Mesothelial cell of epicardium (in vitro differentiated cells): ENCODE measurements at places on chromosomes 7 and 10.

- no peak for DNase-seq
Observed at GRCh38 chr10:50345545-50345944, 94.2 kb upstream of the ASAH2 start.

- DNase-seq: no peak
Observed at GRCh38 chr10:131963811-131964210, 17.9 kb downstream of the BNIP3 start.

DNA sequence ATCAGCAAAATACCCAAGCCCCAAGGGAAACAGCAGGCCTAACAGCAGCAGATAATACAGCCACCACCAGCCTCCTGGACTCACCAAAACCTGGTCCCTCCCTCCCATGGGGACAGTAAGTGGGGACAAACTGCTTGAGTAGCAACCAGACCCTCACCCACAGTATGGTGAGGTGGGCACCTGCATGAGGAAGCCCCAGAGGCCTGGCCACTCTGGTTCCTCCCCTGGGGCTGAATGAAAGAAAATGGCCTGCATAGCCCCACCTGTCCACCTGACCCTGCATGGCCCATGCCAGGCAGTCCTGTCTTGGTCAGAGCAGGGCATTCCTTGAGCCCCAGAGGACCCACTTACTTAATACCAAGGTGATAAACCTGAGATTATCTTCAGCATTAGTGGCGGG, 13.0 kb upstream of the C10orf90 start:
- DNase-seq: no peak

DNA sequence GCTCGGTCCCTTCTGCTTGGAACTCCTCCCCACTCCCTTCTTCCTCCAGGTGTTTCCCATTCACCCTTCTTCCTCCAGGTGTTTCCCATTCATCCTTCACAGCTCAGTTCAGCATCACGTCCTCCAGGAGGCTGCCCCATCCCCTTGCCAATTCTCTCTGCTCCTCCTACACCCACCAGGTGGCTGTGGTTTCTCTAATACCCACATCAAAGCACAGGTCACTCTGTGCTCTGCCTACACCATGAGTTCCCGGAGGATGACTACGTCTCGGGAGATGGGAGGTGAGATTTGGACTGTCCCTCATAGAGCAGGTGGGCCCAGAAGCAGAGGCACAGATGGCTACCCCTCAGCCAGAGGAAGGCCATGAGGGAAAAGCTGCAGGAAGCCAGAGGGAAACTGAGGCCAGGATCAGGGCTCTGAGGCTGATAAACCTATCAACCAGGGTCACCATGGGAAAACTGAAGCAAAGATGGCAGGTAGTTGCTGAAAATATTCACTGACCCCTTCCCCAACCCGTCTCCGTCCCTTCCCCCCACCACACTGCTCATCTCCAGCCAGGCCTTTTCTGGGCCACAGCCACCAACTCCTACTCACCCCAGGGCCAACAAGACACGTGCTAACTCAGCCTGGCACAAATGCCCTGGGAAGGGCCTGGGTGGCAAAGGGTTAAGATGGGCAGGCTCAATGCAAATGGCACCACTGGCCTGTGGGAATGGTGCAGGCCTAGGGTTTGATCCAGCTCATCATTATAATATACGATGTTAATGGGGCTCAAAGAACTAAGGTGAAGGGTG, 56.6 kb upstream of the CPXM2 start:
- DNase-seq: no peak

GRCh38 chr7:111732923-111733322, 170.6 kb upstream of the IMMP2L start:
- no peak for DNase-seq

DNA sequence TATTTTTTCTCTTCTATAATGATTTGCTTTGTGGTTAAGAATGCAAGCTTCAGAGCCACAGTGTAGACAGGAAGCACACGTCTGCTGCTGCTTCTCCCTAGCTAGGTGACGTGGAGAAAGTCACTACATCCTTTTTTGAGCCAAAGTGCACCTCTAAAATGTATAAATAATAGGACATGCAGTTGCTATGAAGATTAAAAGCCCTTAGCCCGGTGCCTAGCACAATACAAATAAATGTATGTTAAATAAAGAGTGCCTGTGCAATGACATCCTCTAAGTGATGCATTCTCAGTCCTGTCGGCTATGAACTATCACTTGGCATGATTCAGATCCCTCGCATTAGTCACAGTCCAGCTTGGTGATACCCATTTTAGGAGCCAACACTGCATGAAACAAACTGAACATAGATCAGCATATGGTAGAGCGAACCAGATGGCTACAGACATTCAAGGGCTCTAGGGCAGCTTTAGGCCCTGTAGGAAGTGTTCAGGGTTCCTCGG, 4.8 kb upstream of the TRDMT1 start:
- DNase-seq: no peak

DNA sequence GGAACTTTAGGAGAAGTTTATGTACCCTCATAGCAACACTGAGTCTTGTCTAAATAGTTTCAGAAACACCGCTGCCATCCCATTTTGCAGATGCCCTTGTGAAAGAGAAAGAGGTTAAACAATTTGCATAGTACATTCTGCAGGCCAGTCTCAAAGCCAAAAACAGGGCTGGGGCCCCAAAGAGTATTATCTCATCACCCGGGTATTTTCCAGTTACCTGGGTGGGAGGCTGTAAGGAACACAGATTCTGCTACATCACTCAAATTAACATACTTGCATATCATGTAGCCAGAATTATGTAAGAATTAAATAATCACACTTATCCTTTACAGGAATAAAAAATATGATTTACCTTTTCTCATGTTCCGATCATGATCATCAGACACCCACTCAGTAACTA, 3.1 kb upstream of the FAM171A1 start:
- DNase-seq: no peak

DNA sequence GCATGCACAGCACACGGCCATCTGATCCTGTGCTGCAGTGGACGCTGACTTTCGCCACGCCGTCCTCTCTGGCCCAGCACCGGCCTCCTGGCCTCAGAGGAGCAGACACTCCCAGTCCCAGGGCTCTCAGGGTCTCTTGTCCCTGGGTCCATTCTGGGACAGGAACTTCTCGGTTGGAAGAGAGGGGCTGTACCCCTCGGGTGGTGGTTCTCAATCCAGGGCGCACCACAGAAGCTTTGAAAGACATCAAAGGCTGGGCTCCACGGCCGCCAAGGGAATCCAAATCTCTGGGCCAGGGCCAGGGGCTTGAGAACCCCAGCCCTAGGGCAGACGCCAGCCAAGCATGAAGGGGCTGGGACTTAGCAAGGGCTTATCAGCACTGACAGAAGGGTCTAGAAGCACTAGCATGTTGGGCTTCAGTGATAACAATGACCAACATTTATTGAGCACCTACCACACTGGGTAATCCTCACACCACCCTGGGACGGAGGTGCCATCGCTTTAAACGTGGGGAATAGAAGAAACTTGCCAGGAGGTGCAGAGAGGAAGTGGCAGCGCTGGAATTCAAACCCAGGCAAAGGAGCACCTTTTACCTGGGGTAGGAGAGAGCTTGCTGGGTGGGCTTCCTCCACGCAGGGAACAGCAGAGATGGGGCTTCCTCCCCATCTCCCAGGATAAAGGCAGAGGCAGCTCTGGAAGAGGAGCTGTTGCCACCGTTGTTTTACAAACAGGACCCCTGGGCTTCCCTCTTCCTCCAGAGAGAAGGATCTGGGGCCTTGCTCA, 1.8 kb upstream of the PYROXD2 start:
- DNase-seq: no peak

- DNase-seq: no peak
Observed at GRCh38 chr7:31129067-31129466, 77.0 kb downstream of the ADCYAP1R1 start.

DNA sequence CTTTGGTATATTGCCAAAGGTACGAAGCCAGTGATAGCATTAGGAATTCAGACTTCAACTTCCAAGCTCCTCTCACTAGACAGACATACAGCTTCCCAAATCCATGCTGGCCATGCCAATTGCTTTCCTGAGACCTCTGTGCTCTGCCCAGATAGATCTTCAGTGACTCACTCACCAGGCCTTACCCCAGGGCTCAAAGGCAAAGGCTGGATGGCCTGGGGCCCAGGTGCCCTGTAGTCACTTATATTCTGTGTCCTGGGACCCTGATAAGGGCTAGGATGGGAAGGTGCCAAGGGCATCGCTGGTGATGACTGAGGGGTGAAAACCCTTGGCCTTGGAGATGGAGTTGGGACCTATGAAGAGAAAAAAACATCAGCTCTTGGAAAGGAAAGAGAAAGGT, 27.7 kb downstream of the WNT8B start:
- no peak for DNase-seq

DNA sequence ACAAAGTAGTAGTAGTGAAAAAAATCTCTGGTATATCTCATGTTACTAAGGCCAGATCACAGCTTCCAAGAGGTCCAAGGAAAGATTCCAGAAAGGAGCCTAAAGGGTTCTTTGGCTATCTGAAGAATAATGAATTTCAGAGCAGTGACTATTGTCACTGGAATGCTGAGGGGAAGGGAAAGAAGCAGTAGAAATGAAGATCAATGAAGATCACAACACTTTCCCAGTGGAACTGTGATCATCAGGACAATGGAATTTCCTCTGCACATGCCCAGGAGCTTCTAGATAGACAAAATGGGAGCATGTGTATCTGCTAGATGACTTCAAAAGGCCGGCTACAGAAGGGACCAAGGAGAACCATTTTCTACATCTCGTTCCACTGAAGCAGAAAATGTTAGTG, 219.5 kb upstream of the PHYHIPL start:
- DNase-seq: no peak

DNA sequence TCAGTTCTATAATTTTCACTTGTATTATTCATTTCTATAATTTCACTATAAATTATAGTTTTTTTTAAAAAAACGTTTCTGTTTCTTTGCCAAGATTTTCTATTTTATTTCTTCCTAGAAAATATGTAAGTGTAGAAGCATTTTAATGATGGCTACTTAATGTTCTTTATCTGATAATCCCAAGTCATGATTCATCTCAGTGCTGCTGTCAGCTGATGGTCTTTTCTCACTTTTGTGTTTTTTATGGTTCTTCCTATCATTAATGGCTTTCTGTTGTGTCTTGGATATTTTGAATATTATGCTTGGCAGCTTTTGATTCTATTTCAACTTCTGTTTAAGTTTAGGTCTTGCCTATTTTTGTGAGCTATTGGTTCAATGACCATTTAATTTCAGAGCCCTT, 268.6 kb downstream of the BAMBI start:
- DNase-seq: no peak

- DNase-seq: no peak
Observed at GRCh38 chr7:157841773-157842370, 505.1 kb downstream of the DNAJB6 start.

DNA sequence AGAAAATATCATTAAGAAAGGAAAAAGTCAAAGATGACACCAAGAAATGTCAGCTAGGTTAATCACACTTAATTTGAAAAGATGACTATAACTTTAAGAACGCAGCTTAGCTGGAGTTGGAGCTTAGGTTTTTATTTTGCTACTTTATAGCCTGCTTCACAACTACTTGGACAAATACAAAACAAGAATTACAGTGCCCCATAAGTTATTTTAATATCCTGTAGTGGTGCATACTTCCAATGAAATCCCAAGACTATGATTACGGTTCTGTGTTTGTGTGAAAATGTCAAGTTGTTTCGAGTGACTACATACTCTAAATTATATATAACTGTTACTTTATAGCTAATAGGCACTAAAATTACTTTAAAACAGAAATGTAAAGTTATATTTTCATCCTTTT, 244.6 kb upstream of the MGMT start:
- DNase-seq: no peak

- no peak for DNase-seq
Observed at GRCh38 chr7:89085580-89085979, 290.0 kb upstream of the TEX47 start.

DNA sequence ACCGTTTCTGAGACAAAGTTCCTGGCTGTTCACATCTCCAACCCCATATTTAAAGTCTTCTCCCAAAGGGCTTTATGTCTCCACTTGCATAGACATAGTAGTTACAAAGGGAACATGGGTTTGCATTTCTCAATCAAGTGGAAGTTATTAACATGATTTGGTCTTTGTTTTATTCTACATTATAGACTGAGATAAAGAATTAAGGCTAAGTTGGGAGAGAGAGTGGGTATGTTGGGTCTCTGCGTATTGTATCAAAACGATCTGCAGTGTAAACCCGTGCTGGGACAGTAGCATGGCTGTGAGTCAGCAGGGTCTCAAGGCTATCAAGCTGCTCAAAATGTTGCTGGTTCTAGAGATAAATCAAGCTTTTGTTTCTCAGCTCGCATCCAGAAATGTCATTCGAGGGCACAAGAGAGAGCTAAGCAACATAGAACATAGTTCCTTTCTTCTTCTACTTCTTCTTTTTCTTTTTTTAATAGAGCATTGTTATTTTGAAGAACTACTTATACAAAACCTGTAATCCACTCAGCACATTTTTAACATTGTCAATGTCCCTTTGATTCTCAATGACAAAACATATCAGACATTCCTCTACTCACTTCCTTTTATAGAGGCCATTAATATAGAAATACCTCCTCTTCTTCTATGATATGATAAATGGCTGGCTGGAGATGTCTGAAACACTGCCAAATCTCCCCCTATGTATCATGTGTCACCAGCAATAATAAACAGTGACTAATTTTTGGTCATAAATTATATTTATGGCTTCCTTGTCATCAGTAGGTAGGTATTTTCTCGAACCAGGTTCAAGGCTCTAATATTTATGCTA, 34.5 kb upstream of the RHOBTB1 start:
- no peak for DNase-seq

- no peak for DNase-seq
Observed at GRCh38 chr7:109479388-109479787, 909.7 kb downstream of the DNAJB9 start.

- DNase-seq: no peak
Observed at GRCh38 chr7:132469264-132469663, 107.0 kb downstream of the PLXNA4 start.

DNA sequence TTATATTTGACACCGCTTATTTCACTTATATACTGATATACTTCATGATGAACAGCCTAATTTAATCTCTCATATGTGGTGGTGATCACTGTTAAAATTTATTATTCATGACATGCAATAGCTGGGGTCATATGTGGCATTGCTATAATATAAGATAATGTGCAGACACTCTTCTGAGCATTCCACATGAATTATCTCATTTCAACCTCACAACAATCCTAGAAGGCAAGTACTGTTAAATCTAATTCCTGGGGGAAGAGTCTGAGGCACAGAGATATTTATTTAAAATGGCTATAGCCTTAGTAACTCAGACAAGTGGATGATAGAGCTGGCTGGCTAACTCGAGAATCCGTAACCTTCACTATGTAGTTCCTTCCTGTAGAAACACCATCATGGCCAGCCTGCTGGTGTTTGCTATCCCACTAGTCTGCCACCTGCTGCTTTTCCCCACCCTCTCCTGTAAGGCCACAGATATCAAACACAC, 46.6 kb upstream of the A1CF start:
- no peak for DNase-seq

GRCh38 chr10:59240582-59241183, 64.2 kb downstream of the PHYHIPL start:
- DNase-seq: no peak

DNA sequence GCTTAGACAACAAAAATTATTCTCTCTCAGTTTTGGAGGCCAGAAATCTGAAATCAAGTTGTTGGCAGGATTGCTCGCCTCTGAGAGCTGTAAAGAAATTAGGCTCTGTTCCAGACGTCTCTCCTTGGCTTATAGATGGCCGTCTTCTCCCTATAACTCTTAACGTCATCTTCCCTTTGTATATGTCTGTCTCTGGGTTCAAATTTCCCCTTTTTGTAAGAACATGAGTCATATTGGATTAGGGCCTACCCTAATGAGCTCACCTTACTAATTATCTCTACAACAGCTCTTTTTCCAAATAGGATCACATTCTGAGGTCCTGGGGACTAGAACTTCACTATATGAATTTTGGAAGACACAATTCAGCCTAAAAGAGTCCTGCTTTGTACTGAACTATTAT, 22.4 kb downstream of the GALNTL5 start:
- no peak for DNase-seq

GRCh38 chr10:72277996-72278667, 4.4 kb downstream of the DDIT4 start:
- DNase-seq: no peak
